ENCODE measurements at places on chromosomes 2 and 18.
A peak's percentile ranks its signal among the peaks of the same experiment; 100 is the strongest.

- no peak for DNase-seq
These were observed 27.7 kb downstream of the KCTD18 start for GRCh38 chr2:200482194-200482593.

DNA sequence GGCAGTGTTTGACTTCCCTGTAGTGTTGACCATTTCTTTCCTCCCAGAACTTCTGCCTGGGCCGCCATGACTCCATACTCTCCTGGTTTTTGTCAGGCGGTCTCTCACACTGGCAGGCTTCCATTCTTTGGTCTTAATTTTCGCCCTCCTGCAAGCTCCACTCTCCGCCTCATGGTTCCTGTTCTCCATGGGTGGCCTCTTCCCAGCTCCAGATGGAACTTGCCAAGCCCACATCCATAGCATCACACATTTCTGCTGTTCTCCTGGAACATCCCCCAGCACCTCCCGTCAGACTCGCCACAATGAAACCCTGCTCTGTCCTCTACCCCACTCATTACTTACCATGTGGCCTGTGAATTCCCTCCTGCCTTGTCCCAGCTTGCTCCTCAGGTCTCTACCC is 896 bp upstream of the AFF3 start:
- DNase-seq: no peak

- no peak for DNase-seq
These were observed 144.2 kb upstream of the CDH7 start for GRCh38 chr18:65606551-65607130.

GRCh38 chr2:156483741-156484173 is 47.6 kb downstream of the GPD2 start:
- DNase-seq: no peak

DNA sequence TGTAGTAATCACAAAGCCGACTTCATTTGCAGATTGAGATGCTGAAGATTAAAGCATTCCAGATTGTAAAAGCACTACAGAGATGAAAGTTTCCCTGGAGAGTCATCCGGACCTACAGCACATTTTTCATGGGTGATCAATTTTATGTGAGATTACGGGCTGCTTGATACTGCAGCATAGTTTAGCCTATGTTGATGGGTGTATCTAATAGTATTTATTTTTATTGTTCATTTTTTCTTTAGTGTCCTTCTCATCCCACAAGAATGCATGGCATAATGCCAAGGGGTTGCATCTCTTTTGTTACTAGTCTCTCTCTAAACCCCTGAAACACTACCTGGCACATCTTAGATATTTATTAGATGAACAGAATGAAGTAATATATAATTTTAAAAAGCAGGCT is 240.4 kb downstream of the MBD2 start:
- DNase-seq: no peak

DNA sequence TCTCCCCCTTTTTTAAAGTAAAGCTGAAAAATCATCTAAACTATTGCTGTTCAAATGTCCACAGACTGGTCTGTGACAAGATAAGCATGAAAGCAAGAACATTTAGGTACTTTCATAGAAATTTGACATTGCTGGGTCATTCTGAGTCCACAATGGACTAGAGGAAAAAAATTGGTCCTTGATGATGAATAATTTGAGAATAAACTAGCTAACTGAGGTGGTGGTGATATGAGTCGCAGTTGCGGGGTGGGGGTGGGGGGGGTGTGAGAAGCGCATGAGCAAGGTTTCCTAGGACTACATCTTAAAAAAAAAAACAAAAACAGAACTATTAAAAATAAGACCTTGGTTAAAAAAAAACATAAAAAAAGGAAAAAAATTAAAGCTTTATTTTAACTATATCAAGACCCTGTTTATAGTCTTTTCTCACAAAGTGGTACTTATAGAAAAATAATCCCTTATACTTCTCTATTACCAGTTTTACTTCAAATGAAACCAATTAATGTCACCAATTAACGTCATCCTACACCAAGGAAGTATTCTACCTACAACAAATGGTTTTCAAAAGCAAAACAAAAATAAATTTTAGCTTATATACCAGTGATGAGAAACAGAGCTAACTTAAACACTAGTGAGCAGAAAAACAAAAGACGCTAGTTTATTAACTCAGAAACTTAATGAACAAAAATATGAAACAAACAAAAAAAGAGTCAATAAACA is 88.1 kb downstream of the ASXL2 start:
- no peak for DNase-seq

- DNase-seq: no peak
These were observed 941 bp upstream of the MPPE1 start for GRCh38 chr18:11909061-11909455.

DNA sequence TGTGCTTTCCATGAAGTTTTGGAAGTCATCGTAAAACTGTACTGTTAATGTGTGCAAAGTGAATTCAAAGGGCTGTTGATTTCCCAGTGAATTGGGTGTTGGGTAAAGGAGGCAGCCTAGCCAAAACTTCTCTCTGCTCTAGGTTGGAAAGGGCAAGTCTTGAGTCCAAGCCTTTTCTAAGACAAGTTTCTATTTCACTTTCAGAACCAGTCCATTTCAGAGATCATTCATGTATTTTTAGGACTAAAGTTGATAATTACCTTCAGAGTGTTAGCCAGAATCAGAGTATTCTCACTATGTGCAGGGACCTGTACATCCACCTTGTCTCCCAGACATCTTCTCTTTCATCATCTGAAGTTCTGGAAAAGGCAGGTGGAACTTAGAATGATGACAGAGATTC is 636.1 kb upstream of the KLHL29 start:
- DNase-seq: no peak

DNA sequence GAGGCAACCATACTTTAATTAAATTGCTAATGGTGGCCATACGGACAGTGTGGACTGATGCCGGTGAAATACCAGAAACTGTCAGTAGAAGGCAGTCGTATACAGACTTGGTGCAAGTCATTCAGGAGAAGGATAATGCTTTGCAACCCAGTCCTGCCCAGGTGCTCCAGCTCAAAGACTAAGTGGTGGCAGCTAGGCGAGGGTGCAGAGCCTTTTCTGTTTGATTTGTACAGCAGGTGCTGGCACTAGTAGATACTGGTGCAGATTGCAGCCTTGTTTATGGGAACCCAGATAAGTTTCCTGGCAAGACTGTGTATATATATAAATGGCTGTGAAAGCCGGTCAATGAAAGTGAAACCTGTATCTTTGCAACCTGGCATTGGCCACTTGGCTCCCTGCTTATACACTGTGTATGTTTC is 208.3 kb upstream of the SYT4 start:
- no peak for DNase-seq

- no peak for DNase-seq
These were observed 22.0 kb upstream of the DAPL1 start for GRCh38 chr2:158773121-158773520.

DNA sequence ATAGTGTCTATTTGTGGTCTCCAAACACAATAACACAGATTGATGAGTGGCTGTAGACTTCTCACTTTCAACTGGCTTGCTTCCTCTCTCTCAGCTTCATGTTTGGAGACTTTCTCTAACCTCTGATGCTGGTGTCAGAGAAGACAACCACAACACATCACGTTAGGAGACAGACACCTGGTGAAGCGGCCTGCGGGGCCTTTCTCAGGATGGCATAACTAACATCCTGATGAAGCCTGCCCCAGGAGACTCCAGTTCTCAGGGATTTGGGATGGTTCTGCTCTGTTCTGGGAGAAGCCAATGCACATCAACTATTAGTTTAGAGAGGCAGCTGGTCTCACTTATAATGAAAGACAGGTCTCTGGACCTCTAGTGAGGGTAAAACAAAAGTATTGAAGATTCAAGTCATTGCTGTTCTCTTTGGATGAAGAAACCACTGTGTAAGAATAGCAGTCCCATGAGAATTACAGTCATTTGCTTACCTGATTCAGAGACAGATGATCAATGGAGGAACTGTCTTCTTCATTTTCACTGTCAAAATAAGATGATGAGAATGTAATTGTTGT is 2.0 kb downstream of the IL1A start:
- no peak for DNase-seq

GRCh38 chr18:62364558-62364957 is 39.4 kb downstream of the TNFRSF11A start:
- DNase-seq: no peak

GRCh38 chr18:78792094-78792493 is 187.5 kb upstream of the SALL3 start:
- DNase-seq: no peak

DNA sequence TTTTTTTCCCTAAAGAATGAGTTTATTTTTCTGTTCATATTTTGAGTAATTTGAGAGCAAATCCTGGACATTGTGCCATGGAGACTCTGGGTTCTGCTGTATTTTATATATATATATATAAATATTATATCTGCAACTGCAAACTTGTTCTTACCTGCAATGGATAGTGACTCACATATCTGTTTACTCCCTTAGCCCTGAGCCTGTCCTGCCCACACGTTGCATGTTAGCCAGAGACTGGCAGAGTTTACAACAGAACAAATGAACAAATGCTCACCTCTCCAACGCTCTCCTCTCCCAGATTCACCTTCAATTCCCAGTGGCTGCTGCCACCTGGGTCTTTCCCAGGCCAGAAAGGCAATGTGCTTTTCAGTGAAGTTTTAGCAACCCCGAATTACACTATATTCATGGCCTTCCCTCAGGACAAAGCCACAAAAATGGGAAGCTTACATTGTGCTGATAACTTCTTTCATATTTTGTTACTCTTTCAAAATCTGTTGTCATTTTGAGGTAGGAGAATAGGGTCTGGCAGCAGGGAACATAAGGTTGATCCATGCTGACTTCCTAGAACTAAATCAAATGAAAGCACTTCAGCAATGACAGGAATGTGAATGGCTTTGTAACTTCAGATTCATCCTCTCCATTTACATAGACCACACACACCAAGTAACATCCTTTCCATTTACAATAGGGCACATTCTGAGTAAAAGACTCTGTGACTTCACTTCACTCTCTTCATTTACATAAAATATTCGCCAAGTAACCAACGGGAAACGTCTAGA is 105.4 kb upstream of the FAM110C start:
- no peak for DNase-seq

DNA sequence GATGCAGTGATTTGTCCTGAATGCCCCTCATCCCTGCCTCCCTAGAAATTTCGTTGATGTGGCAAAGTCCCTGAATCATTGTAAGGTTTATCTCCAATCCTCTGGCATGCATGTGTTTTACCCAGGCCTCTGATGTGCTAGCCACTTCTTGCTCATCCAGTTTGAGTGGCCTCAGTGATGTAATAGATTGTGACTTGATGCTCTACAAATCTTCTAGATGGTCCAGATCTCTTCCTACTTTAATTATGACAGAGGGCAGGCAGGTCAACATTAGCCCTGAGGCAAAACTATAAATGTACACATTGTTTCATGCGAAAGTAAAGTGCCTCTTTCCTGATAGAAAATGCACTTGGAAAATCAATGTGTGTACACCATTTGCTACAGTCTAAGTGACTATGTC is 54.5 kb downstream of the LONRF2 start:
- DNase-seq: no peak

GRCh38 chr2:129459200-129459876 is 520.1 kb upstream of the RAB6C start:
- no peak for DNase-seq

GRCh38 chr2:212237350-212238095 is 301.1 kb downstream of the ERBB4 start:
- DNase-seq: peak; percentile 30

- no peak for DNase-seq
These were observed 17.5 kb downstream of the GPR35 start for GRCh38 chr2:240642806-240643092.

GRCh38 chr2:86079981-86080911 is 25.4 kb downstream of the POLR1A start:
- peak; percentile 36 for DNase-seq

GRCh38 chr2:69955029-69955428 is 6.4 kb downstream of the ASPRV1 start:
- DNase-seq: no peak

DNA sequence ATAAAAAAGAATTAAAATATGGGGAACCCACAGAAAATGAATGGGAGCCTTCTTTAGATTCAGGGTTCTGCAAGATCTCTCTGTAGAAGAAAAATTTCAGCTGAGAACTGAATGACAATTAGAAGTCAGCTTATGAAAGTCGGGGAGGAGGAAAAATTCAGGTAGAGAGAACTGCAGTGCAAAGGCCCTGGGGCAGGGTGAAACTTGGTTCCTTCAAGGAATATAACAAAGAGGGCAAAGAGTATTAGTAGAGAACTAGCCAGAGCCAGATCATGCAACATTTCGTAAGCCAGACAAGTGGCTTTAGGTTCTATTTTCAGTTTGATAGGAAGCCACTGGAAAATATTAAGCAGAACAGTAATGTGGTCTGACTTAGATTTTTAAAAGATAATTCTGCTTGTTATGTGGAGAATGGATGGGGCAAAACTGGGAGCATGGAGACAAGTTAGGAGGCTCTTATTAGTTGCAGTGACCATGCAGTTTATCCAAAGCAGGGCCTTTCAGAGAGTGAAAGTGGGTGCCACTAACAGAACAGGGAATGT is 27.9 kb downstream of the RAB27B start:
- DNase-seq: no peak

DNA sequence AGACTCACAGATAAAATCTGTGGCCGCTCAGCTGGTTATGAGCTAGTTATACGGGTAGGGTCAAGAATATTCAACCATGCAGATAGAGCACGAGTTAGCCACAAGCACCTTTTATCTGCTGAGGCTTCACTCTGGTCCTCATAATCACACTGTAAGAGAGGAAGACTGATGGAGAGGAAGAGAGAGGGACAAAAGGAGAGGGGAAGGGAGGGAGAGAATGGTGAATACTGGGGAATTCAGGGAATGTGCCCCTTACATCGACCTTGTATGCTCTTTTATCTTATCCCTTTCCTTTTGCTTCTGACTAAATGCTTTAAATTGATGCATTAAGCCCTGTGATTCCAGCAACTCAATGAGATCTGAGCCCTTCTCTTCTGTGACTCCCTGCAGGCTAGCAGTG is 333.1 kb downstream of the DSEL start:
- no peak for DNase-seq

- DNase-seq: no peak
These were observed 66.1 kb upstream of the CDCA7 start for GRCh38 chr2:173288561-173288960.

DNA sequence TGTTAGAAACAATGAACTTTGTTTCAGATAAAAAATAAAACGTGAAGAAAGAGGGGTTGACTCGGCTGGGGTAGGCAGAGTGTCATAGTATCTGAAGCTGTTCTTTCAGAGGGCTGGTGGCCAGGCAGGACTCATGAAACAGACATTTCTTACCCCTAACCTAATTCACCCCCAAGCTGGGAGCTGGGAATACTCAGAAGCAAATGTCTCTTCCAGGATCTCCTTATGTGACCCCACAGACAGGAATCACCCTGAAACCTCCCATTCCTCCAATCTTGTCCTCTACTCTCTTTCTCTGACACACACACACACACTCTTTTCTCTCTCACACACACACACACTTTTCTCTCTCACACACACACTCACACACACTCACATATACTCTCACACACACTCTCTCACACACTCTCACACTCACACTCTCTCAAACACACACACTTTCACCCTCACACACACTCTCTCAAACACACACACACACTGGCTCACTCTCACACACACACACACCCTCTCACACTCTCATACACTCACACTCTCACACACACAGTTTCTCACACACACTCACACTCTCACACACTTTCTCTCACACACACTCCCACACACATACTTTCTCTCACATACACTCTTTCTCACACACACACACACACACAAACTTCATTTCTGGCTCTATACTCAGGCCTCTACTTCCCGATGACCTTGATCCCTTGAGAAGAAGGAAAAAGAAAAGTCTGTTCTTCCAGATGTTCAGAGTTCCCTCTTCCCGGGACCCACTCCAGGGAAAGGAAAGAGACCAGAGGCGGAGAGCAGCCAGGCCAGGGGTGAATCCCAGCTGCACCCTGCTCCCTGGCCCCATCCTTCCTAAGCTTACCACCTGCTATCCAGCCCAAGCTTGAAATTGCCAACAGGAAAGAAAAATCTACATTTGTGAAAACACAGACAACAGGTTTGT is 167.7 kb downstream of the TXNL1 start:
- no peak for DNase-seq
